ENCODE measurements at places on chromosomes 4 and X. TPM values are rescaled to one million over a fixed set of nuclear protein-coding genes. Genes with fewer than 3 reads are reported as not detected.

Gene APELA
- total RNA-seq, result not detected

Gene AFAP1
- total RNA-seq, result 15.8 TPM

Gene MSANTD1
- 0.14 TPM for total RNA-seq

Gene KLHL13
- 8.1 TPM for total RNA-seq

Gene GPR34
- total RNA-seq, result not detected

Gene GAR1
- 12.5 TPM for total RNA-seq

Gene EIF1AX
- 68.5 TPM for total RNA-seq

Gene CTAG2
- not detected for total RNA-seq

Gene SASH3
- not detected for total RNA-seq

Gene MAN2B2
- total RNA-seq, result 10.0 TPM
